ENCODE measurements at places on chromosomes 12 and 14.
A peak's percentile ranks its signal among the peaks of the same experiment; 100 is the strongest.

DNA sequence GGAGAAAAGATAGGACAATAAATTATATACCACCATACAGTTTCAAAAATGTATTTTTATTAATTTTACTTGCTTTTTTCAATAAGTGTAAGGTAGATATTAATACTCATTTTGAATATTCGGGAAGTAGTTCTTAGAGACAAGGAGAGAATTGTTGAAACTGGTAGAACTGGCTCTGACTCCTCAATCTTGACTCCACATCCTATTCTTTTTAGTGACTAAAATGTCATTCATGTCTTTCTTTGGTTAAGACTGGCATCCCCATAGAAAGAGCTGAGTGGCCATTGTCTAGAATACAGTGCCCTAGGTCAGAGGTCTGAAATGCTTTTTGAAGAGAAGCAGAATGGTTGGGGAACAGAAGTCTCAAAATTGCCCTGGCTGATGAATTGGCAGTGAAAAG, 177.6 kb upstream of the LRIG3 start:
- no peak for DNase-seq

GRCh38 chr14:50230701-50231474, 490 bp downstream of the SOS2 start:
- DNase-seq: peak; percentile 25

- no peak for DNase-seq
Observed at GRCh38 chr14:87833026-87833425, 160.0 kb downstream of the GALC start.

GRCh38 chr12:30567082-30567481, 128.6 kb downstream of the IPO8 start:
- DNase-seq: no peak

DNA sequence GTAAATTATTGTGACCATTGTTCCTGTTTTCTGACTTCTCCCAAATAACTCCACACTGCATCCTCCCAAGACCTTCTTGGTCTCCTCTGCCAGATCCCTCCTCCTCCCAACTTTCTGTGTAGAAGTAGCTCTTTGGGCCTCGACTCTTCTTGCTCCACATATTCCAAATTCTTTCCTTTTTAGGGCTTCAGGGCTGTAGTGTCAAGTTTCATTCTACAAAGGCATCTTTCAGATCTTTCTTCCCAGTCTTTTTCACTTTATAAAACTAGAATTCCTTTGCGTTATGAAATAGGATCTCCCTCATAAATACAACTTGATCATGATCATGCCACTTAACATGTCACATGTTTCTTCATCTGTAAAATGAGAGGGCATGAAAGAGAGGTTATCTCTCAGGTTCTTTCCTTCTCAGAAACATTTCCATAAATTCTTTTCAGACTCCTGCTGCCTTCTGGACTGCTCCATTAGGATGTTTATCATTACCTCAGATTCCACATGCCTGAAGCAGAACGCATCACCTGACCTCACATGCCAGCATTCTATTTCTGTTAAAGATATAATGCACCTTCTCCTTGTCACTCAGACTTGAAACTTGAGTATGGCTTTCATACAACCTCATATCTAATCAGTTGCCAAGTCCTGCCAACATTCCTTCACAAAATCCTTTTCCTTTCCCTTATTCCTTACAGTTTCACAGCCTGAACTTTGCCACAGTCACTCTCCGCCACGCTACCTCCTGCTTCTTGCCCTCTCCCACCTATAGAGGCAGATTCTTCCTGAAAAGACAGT, 8.5 kb downstream of the SLC38A1 start:
- no peak for DNase-seq

- no peak for DNase-seq
Observed at GRCh38 chr12:106276032-106276740, 26.3 kb upstream of the TCP11L2 start.

DNA sequence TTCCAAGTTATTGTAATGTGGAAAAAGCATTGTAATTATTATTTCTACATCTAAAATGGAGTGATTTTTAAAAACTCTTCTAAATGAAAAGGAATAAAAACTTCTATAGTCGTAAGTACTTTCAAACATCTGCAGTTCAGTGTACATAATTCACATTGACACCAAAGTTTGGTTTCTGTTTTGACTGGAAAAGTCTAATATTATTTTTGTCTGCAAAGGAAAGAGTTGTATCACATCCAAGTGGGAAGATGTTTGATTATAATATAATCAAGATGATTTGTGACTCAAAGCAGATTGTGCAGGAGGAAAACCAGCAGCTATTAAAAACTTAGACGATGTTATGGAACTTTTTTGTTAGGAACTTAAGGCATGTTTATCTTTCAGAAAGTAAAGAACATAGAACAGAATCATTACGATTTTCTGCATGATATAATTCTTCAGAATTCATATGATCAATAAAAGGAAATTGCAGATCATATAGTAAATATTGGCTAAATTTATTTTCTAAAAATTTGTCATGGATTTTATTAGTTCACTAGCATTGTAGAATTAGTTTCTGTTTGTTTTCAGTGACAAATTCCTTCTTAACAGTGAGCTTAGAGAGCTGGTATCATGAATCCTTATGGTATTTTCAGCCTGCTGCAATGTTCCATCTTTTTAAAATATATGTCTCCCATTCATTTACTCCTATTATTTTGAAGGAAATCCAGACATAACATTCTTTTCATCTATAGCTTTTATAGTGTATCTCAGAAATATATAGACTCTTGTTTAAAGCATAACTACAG, 145.8 kb downstream of the MIPOL1 start:
- DNase-seq: no peak

DNA sequence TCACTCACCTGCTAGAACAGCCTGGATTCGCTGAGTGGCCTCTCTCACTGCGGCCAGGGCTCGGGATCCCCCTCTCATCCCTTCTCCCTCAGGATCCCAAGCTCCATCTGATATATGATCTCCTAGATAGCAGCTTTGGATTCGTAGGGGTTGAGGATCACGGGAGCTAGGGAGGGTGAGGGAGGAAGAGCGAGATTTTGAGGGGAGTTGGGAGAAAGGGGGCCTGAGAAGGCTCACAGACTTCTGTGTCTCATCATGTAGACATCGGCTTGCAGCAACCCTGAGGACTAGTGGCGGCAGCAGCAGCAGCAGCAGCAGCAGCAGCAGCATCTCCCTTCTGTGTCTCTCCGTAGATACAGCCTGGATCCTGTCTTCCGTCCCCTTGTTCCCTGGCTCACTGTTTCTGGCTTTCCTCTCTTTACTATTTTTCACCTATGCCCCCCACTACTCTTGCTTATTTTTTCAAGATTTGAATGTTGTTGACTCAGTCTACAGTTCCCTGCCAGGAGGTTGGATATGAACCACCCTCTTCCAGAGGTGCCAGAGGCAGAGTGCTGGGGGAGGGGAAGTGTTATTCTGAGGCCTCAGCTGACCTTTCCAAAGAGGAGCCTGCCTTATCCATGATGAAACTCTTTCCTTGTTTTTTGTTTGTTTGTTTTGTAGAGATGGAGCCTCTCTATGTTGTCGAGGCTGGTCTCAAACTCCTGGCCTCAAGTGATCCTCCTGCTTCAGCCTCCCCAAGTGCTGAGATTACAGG, at the start of gene CIROP:
Gene CIROP, minus strand, starts transcription at position 399 of the 757 bp plus-strand sequence. Its CDS starts 69 bp downstream, at position 330.
- no peak for DNase-seq
